Head of caudate nucleus (tissue), 42 donors: ENCODE measurements at places on chromosomes 4 and X.

- DNase-seq, result no peak
Measured at GRCh38 chrX:50442426-50443116, 28.1 kb downstream of the DGKK start.

DNA sequence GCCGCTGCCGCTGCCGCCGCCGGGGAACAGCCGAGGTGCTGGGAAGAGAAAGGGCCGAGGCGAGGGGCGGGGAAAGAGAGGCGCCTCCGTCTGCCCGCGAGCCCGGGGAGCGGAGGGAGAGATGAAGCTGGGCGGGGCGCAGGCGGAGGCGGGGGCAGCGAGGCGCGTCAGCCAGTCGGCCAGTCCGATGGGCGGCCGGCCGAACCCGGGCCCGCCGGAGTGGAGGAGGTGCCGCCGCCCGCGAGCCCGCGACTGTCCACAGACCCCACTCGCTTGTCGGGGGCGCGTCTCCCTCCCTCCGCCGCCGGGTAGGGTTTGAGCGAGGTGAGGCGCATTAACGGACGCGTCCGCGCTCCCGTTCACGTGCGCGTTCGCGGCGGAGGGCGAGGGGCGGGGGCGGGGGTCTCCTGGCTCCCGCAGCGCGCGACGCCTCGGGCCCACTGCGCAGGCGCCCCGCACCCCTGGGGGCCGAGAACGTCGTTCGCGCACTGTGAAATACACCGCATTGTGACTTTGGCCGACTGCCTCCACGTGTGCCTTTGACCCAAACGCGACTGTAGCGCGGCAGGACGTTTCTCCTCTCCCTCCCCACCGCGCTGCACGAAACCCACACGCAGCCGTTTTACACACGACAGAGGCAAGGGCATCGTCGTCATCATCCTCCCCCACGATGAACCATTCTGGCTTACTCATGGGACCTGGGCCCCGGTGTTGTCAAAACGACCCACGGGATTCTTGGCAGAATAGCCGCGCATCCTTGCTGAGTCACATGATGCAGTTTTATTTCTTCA, at the start of gene NUDT11:
TSS of gene NUDT11 (minus strand) at position 92 of the 791 bp plus-strand sequence. CDS start 148 bp downstream, outside the sequence.
- peak; percentile 53 for DNase-seq

- DNase-seq, result no peak
Measured at GRCh38 chr4:143531788-143532491, 18.4 kb downstream of the SMARCA5 start.

DNA sequence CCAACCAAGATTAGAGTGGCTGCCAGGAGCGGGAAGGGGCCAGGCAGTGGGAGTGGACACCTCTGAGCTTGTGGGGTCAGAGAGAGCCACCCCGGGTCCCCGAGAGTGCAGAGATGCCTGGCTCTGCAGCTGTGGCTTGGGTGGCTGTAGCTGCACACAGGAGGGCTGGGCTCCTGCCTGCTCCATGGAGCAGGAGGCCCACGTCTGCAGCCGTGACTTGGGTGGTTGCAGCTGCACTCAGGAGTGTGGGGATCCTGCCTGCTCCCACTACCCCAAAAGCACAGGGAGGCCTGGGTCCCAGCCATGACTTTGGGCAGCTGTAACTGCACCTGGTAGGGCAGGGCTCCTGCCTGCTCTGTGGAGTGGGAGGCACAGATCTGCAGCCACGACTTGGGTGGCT, 28.7 kb upstream of the DIPK2B start:
- DNase-seq, result no peak

- no peak for DNase-seq
Measured at GRCh38 chr4:45072981-45073380, 346.6 kb upstream of the GNPDA2 start.

DNA sequence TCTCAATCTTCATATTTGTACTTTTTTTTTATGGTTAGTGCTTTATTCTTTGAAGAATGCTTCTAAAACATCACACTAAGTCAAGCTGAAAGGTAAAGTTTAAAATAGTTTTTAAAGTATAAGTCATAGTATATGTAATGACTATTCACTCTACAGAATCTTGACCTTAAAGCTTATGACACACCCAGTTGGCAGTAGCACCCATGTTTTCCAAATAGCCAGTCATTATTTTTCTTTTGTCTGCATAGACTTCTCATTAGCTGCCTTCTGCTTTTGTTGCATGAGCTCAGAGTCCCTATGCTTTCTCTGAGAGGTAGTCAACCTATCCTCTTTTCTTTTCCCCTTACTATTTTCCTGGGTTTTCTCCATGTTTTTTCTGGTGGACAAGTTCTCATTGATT, 231.5 kb downstream of the PCDH18 start:
- no peak for DNase-seq

DNA sequence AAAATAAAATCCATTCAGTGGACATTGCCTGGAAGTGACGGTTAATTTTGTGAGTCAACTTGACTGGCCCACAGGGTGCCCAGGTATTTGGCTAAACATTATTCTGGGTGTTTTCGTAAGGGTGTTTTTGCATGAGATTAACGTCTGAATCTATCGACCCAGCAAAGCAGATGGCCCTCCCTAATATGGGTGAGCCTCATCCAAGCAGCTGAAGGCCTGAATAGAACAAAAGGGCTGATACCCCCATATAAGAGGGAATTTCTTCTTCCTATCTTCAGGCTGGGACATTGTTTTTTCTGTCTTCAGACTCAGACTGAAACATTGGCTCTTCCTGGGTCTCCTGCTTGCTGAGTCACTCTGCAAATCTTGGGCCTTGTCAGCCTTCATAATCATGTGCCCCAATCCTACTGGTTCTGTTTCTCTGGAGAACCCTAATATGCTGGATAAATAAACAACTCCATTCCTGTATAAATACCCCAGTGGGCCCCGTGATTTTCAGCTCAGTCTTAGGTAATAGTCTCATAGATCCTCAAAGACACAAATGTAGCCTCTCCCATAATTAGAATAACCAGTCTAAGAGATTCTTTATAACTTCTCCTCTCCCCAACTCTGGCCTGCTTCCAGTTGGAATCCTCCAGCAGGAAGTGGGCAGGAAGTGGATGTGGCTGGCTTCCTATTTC, 33.1 kb upstream of the DDX3X start:
- DNase-seq, result no peak

GRCh38 chrX:10198254-10198653, 41.5 kb downstream of the CLCN4 start:
- DNase-seq, result no peak

- no peak for DNase-seq
Measured at GRCh38 chr4:7752649-7753048, 187.0 kb downstream of the AFAP1 start.

DNA sequence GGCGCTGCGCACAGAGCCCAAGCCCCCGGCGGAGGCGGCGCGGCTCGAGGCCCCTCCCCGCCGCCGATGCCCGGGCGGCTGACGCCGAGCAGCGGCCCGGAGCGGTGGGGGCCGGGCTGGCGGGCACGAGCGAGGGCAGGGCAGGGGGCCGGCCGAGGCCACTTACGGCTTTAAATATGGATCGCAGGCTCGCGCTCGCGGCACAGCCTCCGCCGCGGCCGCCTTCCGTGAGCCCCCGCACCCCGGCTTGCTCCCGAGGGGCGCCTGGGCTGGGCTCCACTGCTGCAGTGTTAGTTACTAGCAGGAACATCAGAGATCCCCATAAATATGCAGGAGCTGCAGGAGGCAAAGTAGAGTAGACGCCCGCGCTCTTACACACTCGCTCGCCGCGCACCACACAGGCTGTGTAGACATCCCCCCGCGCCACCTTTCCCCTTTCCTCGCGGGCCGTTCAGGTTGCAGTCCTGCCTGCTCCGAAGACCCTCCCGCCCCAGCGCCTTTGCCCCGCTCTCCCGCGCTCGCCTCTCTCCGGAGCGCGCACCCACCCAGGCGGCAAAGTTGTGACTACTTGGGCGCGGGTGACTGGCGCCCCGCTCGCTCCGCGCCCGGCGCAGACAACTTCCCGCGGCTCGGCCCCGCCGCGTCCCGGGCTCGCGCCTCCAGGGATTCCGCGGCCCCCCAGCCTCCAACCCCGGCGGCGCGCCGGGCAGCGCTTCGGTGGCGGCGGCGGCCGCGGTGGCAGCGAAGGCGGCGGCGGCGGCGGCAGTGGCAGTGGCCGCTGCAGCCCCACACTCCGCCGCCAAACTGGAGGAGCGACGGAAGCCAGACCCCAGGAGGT, 152.0 kb upstream of the SLC4A4 start:
- DNase-seq, result peak; percentile 42

- no peak for DNase-seq
Measured at GRCh38 chrX:440636-441035, 53.9 kb upstream of the PPP2R3B start.

DNA sequence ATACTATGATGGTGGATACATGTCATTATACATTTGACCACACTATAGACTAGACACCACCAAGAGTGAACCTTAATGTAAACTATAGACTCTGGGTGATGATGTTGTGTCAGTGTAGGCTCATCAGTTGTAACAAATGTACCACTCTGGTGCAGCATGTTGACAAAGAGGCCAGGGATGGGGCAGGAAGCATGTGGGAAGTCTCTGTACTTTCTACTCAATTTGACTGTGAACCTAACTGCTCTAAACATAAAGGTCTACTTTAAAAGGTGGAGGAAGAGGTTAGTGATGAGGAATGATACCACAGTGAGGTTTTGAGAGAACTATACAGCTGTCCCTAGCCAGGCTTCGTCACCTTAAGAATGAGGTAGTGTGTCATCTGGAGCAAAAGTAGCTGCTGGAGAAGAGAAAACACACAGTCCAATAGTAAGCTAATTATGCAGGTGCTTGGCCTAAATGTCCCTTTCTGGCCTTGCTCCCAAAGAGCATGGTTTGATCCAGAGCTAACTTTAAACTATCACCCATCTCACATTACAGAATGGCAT, 38.4 kb downstream of the GRSF1 start:
- DNase-seq, result no peak

GRCh38 chrX:118825227-118825626, 1.6 kb downstream of the ZCCHC12 start:
- DNase-seq, result no peak

DNA sequence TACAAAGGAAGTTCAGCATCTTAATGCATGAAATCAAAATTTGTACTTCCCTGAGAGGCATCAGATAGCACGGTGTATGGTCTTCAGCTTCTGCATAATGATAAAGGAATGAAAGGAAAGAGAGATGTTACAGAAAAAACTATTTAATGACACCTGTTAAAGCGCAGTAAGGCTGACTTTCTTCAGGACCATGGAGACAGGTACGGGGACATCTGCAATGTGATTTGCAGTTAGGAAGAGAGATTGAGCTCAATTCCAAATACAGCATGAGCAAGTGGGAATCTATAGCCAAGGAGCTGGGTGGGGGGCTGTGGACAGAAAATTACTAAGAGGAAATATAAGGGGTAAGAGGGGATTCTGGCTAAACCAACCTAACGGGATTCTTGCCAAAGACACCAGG, 39.3 kb downstream of the TMEM150C start:
- DNase-seq, result no peak

DNA sequence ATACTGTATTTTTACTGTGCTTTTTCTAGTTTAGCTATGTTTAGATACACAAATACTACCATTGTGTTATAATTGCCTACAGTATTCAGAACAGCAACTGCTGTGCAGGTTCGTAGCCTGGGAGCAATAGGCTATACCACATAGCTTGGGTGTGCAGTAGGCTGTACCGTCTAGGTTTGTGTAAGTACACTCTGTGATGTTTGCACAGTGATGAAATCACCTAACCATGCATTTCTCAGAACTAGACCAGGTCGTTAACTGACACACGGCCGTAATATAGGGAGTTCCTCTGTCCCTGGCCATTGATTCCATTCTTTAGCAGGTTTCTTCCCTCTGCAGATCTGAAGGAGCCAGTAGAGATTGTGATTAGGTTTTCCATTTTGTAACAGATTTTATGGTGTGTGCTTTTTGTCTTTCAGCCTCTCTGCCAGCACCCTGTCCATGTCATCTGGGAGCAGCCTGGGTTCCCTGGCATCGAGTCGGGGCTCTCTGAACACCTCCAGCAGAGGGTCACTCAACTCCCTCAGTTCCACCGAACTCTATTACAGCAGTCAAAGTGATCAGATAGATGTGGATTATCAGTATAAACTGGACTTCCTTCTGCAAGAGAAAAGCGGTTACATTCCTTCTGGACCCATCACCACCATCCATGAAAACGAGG, 59.5 kb downstream of the CLDN22 start:
- DNase-seq, result no peak

DNA sequence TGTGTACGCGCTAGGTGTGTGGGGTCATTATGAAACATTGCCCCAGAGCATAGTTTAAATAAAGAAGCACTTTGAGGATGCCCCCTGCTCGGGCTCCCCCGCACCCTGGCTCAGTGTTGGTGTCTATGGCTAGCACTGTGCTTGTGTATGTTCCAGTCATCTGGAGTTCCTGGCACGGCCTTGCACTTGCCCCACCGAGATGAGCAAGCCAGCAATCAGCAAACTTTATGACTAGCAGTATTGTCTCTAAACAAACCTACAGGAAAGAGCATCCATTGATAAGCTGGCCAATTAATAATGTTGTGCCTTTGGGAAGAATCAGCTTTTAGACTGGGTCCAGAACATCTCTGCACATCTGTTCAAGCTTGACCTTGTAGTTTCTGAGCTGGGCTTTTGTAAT, 707 bp upstream of the SHROOM4 start:
- DNase-seq, result peak; percentile 66

GRCh38 chrX:5145957-5146356, 1082.7 kb downstream of the NLGN4X start:
- DNase-seq, result no peak

- DNase-seq, result no peak
Measured at GRCh38 chr4:140448162-140448561, 20.7 kb upstream of the CLGN start.

DNA sequence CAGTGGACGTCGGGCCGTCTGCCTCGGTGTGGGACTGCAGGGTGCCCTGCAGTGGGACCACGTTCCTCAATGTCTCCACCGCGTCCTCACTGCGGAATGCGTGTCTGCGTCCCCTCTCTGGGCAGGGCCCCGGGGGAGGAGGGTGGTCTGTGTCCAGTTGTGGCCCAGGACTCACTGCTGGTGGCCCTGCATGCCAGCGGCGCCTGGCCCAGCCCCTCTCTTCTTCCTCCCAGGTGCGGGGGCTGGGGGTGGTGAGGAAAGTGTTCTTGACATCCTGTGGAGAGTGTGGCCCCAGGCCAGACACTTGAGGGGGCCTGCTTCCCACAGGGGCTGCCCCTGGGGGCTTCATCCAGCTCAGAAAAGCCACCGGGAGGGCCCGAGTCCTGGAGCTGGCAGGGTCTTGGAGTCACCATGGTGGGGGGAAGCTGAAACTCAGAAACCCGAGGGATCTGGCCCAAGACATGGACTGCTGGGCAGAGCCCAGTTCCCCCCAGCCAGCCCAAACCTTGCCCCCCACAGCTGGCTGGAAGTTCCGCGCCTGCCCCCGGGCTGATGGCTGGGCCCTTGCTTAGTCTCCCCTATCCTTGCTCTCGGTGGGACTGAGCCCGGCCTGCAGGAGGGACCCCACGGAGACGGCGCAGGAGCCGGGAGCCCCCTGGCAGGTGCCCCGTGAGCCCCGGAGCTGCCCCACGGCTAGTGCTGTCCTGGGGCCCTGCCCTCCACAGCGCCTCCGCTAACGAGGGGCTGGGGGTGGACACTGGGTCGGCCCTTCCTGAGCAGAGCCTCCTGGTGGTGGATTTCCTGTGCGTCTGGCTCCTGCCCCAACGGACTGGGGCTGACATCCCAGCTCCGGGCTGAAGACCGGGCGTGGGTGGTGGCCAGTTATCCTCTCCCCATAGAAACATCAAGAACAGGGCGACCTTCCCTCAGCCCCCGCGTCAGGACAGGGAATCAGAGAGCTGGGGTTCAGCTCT, 2.9 kb downstream of the DOK7 start:
- no peak for DNase-seq

- DNase-seq, result no peak
Measured at GRCh38 chr4:113822555-113823290, 61.2 kb upstream of the CAMK2D start.
